Cortex of kidney (tissue), 1 donor: ENCODE measurements at places on chromosomes 5 and 9.

DNA sequence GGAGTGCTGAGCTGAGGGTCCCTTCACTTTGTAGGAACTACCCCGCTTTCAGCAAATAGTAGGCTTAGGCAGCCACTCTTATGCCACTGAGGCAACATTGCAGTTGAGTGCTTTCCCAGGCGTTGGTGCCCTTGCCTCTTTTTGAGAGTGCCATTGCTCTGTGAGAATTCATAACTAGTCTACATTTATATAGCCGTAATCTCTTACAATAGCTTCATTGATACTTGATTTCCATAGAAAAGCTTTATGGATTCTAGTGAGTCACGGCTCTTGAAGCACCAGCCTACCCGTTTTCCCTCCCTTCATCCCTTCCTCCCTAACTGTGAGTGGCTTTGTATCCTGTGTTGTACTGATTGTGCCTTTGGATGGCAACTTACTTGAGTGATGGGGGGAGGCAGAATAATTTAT is 283.9 kb downstream of the AOPEP start:
- no peak for DNase-seq

DNA sequence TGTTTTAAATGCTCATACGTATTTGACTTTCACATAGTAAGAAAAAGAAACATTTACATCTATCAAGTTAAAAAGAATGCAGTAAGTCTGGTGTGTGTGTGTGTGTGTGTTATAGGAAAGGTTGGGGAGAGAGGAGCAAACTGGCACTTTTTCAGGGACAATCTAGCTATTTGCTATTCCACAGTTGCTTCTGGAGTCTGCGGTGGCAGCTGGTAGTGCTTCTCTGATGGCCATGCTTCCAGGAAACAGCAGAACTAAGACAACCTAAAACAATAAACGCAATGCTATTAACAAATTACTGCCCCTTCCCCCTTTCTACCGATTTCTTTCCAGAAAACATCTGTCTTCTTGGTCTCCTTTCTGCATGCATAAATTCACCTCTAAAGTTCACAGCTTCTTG is 70.0 kb upstream of the CDH10 start:
- DNase-seq, result no peak

DNA sequence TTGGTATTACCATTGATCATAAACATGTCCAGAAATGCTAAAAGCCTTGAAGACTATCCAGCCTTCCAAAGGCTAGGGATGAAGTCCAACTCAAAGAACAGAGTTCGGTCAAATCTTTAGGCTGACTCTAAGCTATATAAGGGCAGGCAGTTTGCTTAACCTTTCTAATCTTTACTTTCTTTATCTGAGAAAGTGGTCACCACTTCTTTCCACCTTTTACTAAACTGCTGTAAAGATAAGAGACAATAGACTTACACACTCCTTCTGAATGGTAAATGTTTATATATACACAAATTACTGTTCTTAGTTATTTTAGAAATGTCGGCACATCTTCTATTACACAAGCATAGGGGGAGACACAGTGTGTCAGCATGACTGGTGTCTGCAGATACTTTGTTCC is 100.4 kb downstream of the NREP start:
- DNase-seq, result no peak

DNA sequence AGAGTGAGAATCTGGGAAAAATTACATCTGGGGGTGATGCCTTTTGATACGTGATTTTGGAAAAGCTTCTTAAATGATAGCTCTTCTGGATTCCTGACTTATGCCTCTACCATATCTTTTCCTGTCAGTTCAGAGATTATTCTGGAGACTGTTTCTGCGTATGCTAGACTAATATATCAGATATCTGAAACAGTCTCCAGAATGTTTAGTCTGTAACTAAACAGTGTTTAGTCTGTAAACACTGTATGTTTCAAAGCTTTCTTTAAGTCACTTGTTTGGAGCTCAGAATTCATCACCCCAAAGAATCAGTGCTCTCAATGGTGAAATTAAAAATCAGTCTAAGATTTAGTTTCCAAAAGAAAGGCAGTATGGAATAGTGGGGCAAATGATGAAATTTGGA is 19.7 kb downstream of the C9orf85 start:
- DNase-seq, result no peak

GRCh38 chr9:122551371-122551770 is 1.5 kb upstream of the OR1N2 start:
- DNase-seq, result no peak

DNA sequence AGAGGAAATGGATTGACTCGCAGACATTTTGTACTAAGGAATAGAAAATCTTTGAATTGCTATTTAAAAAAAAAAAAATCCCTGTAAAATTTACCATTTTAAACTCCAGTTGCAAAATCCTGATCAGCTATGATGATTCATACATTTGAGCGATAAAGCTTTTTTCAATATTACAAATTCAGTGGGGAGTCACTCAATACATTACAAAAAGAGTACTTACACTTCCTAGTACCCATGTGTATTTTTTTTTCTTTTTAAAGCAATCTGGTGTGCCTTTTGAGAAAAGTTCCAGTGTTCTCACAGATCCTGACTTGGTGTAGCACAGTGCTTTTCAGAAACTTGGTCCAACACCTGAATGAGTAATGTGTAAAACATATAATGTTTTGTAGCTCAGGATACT is 54.3 kb downstream of the PIK3R1 start:
- no peak for DNase-seq
